LNCaP clone FGC (cell line): ENCODE measurements at places on chromosomes 7 and 10.

GRCh38 chr10:77604063-77604462 is 33.5 kb downstream of the KCNMA1 start:
- no peak for DNase-seq

DNA sequence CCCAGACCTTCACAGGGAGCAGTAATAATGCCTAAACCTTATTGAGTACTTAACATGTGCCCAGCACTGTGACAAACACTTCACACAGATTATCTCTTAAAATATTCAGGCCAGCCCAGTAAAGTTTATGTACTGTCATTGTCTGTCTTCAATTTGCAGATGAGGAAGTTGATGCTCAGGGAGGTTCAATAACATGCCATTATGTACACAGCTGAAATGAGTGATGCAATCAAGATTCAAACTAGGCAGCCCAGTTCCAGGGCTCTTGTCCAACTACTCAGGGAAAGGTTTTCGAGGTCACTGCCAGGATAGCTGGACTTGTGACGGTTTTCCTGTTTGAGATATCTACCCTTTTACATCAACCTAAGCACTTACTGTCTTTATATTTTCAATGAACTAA is 56.1 kb downstream of the AUTS2 start:
- peak; percentile 95 for DNase-seq

GRCh38 chr7:134474828-134475227 is 15.9 kb upstream of the AKR1B1 start:
- DNase-seq = no peak

DNA sequence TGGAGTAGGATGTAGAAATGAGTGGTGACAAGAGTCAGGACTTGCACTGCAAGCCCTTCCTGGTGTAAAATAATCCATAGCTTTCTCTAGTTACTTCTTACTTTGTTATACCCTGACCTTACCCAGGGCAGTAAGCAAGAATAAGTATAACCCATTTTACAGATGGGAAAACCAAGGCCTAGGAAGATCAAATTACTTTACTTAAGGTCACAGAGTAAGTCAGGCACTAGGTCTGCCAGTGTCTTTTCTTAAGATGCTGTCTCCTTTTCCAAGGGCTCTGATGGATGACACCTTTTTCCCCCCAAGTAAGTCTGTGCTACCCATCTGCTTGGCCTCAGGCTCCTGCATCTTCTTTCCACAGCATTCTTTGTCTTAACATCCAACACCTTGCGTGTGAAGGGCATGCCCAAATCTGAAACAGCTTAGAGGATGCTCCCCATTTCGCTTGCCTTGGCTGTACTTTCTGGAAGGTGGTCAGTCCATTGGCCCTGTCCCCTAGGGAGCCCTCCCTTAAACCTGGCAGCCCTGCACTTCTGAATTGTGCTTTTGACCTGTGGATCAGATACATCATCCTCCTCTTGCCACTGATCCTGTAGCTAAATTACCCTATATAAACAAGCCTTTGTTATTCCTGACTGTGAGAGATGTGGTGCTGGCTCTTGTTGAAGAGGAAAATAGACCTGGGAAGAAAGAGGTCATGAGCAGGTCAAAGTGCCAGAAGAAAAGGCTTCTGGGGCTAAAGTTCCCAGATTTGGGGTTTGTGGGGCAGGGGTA is 168.6 kb downstream of the LRMDA start:
- no peak for DNase-seq

GRCh38 chr7:137563981-137564380 is 220.4 kb upstream of the PTN start:
- no peak for DNase-seq

GRCh38 chr7:51026341-51026740 is 243.6 kb upstream of the GRB10 start:
- DNase-seq = no peak

GRCh38 chr7:92766461-92767003 is 69.8 kb downstream of the CDK6 start:
- DNase-seq = no peak

GRCh38 chr10:72736176-72736827 is 44.4 kb downstream of the MCU start:
- peak; percentile 66 for DNase-seq

DNA sequence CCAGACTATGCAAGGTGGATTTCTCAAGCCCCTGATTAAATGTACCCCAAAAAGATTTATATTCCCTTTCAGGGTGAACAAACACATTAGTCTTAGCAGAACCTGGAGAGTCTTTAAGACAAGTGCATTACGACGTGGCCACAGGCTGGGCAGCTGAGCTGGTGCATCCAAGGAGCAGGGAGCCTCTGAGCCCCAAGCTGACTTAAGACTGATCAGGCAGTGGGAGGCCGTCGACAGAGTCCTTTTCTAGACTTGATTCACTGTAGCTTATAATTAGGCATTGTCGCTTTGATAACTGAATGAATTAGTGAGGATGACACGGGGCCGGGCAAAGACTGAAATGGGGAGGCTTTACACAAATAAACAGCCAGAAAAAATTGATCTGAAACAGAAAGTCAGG is 353.2 kb downstream of the GPAM start:
- no peak for DNase-seq

- no peak for DNase-seq
These were observed 16.1 kb upstream of the GPER1 start for GRCh38 chr7:1071731-1072254.

DNA sequence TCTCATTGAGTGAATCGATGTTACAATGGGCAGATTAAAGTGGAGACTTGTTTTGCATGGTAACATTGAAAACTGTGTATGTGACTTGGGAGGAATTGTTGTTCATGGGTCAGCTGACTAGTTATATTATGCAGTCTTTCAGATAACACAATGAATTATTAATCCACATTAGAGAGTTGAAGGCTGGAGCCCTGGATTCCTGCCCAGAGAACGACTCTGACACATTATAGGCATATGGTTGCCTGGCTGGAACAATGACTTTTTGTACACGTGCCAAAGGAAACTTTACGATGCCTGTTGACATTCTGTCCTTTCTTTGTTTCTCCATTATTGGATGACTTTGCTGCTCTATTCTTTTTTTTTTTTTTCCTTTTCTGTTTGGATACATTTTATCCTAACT is 52.3 kb upstream of the TMEM229A start:
- DNase-seq = peak; percentile 72

DNA sequence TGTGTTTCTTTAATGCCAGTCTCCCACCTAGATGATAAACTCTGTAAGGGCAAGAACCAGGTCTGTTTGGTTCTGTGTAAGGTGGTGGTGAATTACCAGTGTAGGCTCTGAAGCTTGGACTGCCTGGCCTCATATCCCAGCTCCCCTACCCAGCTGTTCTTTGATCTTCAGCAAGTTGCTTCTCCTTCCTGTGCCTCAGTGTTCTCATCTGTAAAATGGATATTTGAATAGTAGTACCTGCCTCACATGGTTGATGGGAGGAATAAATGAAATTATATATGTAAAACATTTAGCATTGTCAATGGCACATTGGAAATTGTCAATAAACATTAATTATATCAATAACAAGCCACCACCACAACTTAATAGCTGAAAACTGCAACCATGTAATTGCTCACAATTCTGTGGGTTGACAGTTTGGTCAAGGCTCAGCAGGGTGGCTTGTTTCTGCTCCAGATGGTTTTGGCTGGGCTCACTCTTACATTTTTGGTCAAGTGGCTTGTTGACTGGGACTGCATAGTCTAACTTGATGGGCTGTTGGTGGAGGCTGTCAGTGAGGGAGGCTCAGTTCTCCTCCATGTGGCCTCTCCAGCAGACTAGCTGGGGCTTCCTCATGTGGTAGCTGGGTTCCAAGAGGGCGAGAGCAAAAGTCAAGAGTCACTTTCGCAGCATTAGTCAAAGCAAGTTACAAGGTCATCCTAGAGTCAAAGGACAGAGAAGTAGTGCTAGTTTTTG is 84.5 kb upstream of the DUSP5 start:
- no peak for DNase-seq

DNA sequence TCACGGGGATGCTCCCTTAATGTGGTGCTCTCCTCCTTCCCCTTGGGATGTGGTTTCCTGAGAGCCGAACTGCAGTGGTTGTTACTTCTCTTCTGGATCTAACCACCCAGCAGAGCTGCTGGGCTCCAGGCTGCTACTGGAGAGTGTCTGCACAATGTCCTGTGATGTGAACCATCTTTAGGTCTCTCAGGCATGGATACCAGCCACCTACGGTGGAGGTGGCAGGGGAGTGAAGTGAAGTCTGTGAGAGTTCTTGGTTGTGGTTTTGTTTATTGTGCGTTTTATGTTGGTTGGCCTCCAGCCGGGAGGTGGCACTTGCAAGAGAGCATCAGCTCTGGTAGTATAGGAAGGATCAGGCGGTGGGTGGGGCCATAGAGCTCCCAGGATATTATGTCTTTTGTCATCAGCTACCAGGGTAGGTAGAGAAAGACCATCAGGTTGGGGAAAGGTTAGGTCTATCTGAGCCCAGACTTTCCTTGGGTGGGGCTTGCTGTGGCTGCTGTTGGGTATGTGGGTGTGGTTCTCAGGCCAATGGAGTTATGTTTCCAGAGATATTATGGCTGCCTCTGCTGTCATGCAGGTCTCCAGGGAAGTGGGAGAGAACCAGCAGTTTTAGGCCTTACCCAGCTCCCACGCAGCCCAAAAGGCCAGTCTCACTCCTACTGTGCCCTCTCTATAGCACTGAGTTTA is 87.9 kb downstream of the KIF20B start:
- no peak for DNase-seq

DNA sequence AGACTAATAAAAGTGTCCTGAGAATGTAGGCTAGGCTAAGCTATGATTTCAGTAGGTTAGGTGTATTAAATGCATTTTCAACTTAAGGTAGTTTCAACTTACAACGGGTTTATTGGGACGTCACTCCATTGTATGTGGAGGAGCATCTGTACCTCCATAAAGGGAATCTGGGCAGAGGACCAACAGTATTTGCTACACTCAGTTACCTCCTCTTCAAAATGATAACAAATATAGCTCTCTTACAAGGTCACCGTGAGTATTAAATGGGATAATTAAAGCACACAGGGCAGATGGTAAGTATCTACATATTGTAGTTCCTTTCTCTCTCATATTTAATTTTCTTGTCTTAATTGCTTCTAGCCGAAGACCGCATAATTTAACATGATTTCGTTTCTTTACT is 59.0 kb upstream of the FGL2 start:
- DNase-seq = no peak

DNA sequence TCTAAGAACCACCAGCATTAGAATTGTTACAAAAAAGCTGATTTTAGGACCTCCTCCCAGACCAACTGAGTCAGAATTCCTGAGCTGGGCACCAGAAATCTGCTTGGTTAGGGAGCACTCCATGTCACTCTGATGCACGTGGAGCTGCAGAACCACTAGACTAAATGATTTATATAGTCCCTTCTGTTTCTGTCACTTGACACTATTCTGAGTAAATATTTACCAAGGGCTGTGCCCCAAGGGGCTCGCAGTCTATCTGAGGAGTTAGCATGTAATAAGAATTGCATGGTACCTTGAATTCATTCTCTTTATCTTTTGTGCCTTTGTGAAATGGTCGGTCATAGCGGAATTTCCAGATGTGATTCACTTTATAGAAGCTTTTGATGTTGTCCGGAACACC is 196.0 kb upstream of the IMMP2L start:
- no peak for DNase-seq

DNA sequence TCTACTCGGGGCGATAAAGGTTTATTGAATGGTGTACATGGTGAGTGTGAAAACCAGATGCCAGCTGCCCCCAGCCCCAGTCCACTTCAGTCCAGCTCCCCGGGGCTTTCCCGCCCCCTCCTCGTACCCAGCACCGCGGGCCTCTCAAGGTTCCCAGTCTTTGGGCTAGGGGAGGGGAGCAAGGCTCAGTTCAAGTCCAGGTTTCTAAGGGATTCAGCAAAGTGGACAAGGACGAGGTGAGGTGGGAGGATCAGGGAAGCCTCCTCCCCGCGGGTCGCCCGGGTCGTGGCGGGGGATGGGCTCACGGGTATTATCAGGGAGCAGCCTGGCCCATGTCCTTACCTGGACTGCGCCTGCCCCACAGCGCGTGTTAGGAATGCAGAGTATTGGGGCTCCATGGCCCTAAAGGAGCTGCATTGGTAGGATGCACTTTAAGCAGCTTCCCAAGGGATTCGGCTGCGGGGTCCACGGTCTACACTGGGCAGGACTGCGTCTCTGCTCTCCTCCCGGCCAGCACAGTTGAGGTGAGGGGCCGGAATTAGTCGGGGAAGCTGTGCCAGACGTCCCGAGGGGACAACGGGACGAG is 541 bp upstream of the PFKFB3 start:
- no peak for DNase-seq

GRCh38 chr7:152025937-152026890 is 740 bp downstream of the GALNT11 start:
- no peak for DNase-seq

- DNase-seq = no peak
These were observed 9.9 kb downstream of the XPNPEP1 start for GRCh38 chr10:109913306-109913892.

DNA sequence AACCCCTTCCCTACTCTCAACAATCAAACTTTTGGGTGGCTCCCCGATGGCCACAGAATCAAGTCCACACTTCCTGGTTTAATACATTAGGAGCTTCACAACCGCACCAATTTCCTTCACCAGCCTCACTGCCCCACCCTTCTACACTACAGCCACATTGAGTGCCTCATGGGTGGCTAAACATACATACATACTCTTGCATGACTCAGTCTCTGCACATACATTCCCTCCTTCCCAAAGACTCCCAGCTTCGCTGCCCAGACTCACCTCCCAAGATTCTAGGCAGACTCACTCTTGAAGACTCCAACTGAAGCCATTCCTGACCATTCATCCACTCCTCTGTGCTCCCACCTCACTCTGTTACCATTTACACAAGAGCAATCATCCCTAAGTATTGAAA is 15.9 kb downstream of the VPS41 start:
- DNase-seq = no peak

DNA sequence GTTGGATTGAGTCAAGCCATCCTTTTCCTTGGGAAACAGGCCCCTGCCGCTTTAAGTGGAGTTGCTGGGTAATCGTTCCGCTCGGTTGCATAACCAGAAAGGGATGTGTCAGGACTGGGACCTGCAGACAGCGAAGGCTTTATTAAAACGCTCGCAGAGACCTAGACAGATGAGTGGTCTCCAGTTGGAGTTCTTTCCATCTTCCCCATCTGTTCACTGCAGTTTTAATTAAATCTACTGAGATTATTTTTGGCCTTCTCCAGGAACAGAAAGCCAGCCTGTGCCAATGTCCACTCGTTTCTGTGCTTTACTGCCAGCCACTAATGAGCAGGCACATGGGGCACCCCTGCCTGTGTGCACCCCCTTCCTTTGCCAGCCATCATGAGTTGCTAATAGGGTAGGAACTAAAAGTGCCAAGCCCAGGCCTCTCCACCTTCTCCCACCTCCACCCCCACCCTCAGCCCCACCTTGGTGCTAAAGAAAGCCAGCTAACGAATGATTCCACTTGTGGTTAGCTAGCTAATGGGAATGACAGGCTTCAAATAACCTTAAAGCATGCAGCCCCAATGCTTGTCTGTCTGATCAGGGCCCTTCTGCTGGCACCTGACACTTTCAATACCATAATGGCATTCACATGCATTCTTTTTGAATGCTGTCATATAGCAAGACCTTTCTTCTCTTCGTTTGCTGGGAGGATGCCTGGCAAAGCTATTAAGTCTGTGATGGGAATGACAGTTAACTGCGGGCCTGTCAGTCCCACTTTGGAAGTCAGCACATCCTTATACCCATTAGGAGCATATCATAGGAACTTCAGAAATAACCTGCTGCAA is 556.8 kb upstream of the GALNT17 start:
- DNase-seq = no peak
